ENCODE measurements at places on chromosomes 16 and 17.

- no peak for DNase-seq
These were observed 129.6 kb downstream of the CPPED1 start for GRCh38 chr16:12674071-12674470.

DNA sequence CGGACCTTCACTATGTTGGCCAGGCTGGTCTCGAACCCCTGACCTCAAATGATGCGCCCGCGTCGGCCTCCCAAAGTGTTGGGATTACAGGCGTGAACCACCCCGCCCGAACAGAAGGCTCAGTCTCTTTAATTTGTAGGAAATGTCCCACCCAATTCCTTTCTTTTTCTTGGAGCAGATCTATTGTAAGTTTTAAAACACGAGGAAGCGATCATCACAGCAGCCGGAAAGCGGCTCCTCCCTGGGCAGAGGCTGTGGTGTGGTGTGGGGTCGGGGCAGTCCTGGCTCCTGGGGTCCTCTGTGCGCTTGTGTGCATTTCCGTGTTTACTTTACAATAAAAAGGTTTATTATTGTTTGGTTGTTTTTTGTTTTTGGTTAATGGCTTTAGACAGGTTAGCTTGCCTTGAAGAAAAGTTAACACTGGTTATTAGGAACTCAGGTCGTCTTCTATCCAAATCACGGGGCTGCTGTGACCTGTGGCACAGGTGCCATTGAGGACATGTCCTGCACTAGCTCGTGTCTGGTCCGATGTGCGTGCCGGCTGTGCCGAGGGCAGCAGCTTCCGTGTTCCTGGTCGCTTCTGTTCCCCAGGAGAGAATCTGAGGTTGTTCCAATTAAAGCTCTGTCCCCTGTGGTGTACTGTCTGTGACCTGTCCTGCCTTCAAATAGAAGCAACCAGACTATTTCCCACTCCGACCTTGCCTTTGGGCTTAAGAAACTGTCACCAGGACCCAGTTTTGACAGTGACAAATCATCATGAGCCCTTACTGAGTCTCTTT, 83.1 kb downstream of the SEC14L1 start:
- DNase-seq: no peak

DNA sequence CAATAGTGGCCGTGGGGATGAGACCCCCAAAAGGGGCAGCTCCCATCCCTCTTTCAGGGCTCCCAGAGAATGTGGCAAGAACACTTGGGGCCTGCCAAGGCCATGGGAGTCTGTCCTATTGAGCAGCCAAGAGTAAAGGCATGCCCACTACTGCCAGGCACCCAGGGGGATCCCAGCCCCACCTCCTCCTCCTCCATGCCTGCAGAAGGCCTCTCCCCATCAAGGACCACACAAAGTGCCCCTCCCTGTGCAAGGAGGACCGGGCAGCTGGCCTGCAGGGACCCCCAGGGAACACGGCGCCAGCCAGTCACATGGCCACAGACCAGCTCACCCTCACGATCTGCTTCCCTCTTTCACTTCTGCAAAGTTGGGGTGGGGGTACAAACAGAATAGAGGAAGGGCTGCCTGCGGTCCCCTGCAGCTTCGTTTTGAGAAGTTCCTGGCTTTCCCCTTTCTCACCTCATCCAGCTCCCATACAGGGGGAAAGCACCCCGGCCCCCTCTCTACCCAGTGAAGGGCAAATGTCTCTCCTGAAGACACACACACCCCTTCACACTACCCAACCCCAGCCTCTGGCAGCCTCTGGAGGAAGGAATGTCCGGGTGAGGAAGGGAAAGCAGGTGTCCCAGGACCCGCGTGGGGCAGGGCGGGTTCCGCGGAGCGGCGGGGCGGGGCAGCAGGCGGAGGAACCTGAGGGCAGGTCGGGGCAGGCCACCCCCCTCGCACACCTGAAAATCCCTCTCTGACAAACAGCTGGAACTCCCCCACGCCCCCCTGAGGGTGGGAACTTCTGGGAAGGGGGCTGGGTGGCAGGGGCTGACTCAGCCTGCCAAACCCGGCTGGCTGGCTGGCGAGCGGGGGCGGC, 2.0 kb downstream of the PPP1R9B start:
- no peak for DNase-seq

DNA sequence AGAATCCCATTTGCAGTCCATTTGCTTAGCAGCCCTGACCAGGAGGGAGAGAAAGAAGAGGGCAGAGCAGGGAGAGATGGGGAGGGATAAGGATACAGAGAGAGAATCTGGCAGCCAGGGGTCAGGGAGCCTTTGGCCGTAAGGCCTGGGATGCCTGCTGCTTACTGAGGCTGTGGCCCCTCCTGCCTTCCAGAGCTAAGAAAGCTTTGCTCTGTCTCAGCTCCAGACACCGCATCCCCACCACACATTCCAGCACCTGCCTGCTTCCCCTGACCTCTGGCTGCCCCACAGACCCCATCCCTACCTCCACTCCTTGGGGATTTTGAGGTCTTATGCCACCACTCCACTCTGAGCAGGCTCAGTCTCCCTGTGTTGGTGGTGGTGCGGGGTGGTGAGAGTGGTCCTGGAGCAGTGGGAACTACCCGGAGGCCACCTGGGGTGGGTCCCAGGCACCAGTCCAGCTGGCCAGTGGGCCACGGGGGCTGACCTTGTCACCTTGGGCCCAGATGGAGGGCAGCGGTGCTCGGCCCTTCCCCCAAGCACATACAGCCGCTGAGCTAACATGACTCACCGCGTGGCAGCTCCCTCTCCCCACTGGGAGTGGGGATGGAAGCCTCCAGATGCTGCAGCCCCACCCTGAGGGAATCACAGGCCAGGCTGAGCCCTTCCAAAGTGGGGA, 58.3 kb downstream of the RAI1 start:
- DNase-seq: peak; percentile 13

DNA sequence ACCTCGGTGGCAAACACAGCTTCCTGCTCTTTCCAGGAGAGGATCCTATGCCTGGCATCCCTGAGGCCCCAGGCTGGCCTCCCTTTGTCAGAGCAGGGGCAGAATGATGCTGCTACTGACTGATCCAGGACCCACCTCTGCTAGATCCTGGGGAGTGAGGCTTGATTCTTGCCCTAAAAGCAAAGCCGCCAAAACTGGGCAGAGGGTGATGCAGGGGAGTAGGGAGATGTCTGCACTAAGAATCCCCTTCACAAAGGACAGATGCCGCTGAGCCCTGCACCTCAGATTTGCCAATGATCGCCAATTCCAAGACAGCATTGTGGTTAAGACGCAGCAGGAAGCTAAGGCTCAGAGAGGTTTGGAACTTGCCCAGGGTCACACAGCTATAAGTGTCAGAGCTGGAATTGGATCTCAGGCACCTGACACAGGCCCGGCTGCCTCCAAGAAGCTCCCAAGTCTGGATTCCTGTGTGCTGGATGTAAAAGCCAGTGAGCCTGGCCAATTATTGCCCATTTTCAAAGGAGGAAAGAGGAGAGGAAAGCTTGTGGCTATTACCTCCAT, 60.7 kb upstream of the TNRC6C start:
- DNase-seq: no peak

DNA sequence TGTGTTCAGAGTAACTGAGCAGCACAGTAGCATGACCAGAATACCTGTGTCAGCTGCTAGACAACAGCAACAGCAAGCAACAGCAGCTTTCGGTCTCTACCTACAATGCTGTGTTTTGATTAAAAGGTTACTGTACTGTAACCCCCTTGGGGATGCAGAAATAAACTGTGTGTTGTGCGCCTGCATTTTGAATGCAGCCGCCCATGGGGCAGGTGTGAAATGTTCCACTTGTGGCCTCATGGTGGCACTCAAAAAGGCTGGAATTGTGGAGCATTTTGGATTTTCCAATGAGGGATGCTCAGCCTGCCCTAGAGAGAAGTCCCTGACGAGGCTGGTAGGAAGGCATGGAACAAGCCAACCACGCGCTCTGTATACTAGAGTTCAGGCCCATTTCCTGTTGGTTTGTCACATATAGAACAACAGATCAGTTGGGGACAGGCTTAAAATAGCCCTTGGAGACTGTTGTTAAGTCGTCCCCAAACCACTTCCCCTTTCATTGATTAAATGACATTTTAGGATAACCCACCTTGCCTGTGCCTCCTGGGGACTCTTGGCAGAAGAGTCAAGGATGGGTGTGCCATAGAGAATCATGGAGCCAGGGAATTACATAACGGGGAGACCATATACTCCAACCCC, 27.1 kb downstream of the SCPEP1 start:
- DNase-seq: no peak

DNA sequence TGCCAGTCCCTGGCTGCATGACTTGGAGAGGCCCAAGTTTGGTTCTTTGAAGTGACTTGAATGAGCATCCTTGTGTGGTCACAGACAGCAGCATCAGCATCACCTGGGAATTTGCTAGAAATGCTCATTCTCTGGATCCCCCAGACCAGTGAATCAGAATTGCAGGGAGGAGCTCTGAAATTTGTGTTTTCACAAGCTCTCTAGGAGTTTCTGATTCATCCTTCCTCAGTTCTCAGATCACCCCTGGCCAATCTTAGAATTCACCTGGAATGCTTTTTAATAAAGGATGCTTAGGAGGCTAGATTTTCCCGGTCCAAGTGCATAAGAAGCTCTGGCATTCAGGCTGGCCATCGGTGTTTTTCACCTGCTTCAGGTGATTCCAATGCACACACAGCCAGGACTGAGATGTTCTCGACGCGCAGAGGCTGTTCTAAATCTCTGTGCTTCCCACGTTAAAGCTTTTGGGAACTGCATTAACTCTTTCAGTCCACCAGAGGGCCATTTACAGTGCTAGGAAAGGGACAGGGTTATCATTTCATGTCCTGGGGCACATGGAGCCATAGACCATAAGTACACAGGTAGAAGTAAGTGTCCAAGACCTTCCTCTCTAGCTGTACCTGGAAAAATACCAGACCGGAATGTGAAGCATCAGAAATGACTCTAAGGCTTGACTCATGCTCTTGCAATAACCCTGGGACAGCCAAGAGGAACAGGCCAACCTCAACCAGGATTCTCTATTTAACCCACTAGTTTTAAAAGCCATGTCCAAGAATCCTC, 85.7 kb upstream of the XYLT1 start:
- no peak for DNase-seq

DNA sequence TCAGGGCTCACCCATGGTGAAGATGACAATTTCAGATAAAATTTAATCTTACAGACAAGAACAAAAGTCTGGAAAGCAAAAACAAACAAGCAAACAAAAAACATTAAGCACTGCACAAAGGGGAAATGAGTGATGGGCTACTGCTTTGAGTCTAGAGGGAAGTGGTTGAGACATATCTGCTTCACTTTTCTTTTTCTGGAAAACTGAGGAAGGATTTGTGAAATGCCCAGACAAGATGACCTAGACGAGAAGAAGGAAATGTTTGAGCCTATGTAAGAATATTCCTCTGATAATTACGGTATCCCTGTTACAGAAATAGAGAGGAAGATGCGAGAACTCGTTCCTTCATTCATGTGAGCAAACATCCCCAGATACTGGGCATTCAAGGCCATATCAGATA, 11.5 kb upstream of the HYDIN start:
- no peak for DNase-seq

DNA sequence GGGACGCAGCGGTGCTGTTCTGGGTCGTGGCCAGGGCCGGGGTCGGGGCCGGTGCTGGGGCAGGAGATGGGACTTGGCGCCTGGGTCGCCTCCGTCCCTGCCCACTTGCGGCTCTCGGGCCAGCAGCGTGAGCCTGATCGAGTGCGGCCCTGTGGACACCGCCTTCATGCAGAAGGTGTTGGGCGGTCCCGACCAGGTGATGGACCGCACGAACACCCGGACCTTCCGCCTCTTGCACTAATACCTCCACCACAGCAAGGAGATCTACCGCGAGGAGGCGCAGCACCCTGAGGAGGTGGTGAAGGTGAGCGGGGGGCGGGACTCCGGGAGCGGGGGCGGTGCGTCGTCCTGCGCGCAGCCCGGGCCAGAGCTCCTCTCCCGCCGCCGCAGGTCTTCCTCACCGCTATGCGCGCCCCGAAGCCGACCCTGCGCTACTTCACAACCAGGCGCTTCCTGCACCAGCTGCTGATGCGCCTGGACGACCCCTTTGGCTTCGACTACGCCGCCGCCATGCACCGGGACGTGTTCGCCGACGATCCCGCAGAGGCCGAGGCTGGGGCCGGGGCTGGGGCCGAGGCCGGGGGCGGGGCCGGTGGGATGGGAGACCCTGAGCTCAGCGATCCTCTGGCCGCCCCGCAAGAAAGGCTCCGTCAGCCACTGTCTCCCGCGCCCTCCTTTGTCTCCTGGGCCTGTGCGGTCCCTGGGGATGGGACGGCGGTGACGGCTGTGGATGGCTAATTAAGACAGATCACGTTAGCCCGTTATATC, 4.5 kb upstream of the HSD17B1 start:
- DNase-seq: no peak

DNA sequence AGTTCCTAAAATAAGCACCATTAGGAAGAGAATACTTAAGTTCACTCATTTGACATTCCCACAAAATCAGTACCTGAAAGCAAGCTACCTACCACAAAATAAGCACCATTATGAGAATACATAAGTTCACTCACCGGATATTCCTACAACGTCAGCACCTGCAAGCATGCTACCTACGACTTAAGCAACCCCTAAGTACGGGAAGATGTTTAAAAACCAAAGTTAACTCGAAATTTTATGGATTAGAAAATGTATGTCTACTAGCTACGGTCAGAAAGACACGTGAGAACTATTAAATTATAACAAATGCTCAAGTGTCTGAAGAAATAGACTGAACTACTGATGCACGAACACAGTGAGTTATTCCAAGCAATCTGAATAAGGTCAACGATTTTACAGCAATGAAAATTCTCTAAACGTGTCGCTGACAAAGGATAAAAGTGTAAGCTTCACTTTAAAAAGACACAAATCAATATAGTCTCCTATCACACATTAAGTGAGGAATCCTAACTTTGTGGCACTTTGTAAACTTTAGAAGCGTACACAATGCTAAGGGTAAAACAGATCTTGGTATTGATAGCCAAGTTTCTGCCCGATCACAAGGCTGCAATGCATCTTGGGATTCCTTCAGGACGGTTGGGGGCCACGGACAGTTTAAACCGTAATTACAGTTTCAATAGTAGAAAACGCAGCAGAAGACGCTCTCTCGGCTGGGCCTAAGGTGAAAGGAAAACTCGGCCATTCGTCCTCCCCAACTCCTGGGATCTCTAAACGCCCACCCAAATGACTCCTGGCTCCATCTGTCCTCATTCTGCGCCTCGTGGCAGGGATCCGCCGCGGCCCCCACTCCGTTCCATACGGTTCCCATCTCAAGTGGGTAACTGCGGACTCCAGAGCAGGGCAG, 1.3 kb downstream of the GSPT1 start:
- no peak for DNase-seq

GRCh38 chr17:70956726-70957125, 787.4 kb downstream of the KCNJ2 start:
- no peak for DNase-seq

- no peak for DNase-seq
These were observed 716.3 kb downstream of the WWOX start for GRCh38 chr16:78815713-78816112.

- DNase-seq: no peak
These were observed 27.9 kb downstream of the IGFBP4 start for GRCh38 chr17:40470932-40471828.
